ENCODE measurements at places on chromosomes 4 and X.

GRCh38 chr4:178693816-178694215, 1251.6 kb upstream of the AGA start:
- no peak for DNase-seq

DNA sequence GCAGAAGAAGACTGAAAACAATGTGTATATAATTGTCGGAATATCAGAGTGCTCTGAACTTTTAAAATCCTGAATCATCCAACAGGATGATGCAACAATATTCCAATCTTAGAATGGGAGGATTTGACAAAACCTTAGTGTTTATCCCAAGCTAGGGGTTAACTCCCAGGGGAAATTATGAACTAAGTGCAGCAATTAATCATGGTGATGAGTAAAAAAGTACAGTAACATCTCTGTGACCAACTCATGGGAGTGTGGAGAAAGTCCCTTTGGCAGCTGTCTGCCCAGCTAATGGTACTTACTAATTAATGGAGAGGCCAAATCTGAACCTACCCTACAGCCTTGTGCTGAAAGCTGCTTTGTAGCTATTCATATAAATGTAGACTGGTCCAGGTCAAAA, 257.6 kb upstream of the DDX53 start:
- no peak for DNase-seq

DNA sequence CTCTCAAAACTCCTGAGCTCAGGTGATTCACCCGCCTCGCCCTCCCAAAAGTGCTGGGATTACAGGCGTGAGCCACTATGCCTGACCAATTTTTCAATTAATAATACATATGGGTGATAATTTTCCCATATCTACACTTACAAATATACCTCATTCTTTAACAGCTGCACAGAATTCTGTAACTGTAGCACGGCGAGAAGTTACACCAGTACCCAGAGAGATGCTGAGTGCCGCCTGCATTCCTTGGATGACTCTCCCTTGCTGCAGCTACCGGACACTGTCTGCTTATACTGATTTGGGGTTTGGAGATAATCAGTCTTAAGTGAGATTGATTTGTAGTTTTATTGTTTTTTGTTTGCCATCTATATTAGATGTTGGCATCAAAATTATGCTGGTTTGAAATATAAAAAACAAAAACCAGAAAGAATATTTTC, 5.8 kb downstream of the TIFA start:
- DNase-seq, result no peak

DNA sequence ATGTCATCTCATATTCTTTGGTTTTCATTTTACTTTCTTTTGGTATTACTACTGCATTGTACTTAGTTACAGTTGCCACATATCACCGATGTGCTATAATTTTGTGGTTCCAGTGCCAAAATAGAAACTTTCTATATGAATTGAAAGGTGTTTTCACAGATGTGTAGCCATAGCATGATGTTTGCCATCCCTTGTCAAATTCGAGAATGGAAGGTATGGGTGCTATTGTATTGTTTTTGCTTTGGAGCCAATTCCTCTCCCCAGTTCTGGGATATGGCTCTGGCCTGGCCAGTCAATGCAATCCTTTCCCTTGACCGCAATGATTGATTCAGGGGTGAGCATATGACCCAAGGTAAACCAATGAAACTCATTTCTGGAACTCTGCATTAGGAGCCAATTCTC, 86.2 kb upstream of the RPS6KA3 start:
- no peak for DNase-seq

DNA sequence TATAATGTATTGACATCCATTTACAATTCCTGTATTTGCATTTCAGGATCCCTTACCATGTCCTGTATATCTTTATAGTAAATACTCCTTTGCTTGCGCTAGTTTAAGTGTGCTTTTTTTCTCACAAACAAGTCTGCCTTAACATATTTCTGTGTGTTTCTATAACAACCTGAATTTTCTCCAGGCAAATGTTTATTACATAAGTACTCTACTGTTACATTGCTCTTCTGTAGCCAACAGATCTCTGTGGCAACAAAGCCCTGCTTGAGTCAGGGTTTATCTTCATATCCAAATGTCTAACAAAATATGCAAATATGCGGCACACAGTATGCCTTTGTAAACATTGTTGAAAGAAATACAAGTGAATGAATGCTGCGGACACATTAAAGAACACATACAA, 625.5 kb downstream of the TLL1 start:
- peak; percentile 44 for DNase-seq

- no peak for DNase-seq
Measured at GRCh38 chr4:149751174-149751573, 64.5 kb downstream of the IQCM start.

DNA sequence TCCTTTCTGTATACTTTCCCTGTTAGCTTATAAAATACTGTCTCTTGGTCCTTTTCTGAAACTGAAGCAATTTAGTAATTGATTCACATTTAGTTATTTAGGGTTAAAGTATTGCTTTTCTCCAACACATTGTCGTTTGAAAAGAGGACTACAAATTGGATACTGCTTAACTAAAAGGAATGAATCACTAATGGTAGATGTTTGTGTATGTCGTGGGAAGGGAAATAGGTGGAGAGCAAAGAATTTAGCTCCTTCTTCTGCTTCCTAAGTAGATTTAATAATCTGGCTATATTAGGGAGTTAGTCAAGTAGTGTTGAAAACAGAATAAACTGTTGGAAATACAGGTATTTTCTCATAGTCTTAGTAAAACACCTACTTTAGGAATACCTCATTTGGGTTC, 27.9 kb downstream of the SLAIN2 start:
- DNase-seq, result no peak

- peak; percentile 68 for DNase-seq
Measured at GRCh38 chr4:25030277-25031076, at the start of gene LGI2. TSS of gene LGI2 (minus strand) at chr4:25030946. CDS start at chr4:25030693, 253 bp downstream.

GRCh38 chr4:156934259-156934635, 37.4 kb downstream of the PDGFC start:
- DNase-seq, result no peak

- peak; percentile 86 for DNase-seq
Measured at GRCh38 chr4:152972821-152973628, 36.9 kb downstream of the FHDC1 start.

- no peak for DNase-seq
Measured at GRCh38 chrX:134868771-134869495, 121.9 kb upstream of the SMIM10 start.

DNA sequence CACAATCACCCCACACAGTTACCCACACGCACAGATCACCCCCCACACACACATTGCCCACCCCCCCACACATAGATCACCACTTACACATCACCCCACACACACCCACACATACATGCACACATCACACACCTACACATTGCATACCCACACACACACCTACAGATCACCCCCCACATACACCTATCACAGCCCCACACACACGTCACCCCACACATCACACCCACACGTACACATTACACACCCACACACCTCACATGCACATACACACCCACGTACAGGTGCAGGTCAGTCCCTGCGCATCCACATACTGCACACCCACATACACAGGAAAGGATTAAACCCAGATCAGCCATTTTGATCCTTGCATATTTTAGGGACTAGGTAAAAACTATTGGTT, 15.3 kb upstream of the TADA2B start:
- DNase-seq, result no peak

DNA sequence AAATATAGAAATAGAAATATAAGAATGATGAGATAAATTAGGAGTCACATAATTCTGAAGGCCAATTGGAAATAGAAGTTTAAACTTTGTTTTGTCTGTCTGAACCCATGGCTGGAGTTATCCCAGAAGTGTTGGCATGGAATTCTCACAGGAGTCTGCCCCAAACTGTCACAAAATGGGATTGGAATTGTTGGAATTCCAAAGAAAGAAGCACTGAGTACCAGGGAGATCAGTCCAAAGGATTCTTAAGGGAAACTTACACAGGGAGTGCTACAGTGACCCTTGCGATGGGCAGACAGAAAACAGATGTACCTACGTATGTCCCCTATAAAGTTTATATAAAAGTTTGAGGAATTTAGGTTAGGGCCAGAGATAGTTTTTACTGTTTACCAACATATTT, 1607.7 kb downstream of the ARAP2 start:
- DNase-seq, result no peak

GRCh38 chr4:14359991-14360390, 642.3 kb upstream of the CPEB2 start:
- DNase-seq, result no peak

DNA sequence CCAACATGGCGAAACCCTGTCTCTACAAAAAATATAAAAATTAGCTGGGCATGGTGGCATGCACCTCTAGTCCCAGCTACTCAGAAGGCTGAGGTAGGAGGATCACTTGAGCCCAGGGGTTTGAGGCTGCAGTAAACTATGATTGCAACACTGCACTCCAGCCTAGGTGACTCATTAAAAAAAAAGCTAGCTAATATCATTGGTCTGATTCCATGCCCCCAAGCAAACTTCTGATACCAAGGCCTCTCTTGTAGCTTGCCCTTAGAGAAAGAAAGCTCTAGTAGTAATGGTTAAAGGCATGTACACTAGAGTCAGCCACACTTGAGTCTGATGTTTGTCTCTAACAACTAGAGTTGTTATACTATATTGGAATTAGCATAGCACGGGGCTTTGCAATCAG, 32.6 kb upstream of the PHF8 start:
- DNase-seq, result no peak

- DNase-seq, result no peak
Measured at GRCh38 chr4:48832571-48832970, 1.7 kb downstream of the OCIAD1 start.

DNA sequence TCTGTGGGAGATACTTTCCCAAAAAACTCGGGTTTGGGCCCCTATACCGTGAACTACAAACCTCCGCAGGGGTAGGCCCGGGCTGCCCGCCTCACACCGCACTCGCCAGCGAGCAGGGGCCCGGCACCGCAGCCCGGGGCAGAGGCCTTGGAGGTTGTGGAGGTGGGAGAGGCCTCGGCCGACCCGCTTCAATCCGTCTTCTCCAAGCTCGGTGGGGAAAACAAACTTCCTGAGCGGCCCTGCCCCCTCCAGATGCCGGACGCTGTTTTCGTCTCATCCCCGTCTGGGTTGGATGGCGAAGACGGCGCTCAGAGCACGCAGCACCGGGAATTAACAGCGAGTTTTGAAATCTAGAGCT, 442 bp upstream of the MCUB start:
- no peak for DNase-seq

- DNase-seq, result peak; percentile 55
Measured at GRCh38 chrX:128781506-128781905, 729.3 kb upstream of the ACTRT1 start.

GRCh38 chrX:63282828-63283227, 68.3 kb downstream of the SPIN4 start:
- DNase-seq, result no peak

DNA sequence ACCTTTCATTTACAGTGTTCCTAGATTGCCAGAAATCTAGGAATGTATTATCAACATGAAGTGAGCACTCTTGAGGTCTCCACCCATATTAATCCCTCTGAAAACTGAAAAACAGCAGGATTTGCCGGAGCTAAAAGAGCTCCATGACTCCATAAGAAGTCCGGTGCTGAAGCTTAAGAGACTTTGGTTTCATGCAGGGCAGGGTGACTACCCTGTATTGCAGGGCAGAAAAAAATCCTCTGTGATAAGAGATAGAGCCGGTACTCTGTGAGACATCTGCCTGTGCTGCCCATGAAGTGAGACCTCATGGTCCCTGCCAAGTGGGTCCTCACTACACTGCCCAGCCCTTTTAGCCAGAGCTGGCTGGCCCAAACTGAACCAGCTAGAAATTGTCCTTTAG, 127.2 kb upstream of the NPY2R start:
- DNase-seq, result no peak

Data from stomach (tissue), 19 donors.